ENCODE measurements at places on chromosomes 2 and 18.

DNA sequence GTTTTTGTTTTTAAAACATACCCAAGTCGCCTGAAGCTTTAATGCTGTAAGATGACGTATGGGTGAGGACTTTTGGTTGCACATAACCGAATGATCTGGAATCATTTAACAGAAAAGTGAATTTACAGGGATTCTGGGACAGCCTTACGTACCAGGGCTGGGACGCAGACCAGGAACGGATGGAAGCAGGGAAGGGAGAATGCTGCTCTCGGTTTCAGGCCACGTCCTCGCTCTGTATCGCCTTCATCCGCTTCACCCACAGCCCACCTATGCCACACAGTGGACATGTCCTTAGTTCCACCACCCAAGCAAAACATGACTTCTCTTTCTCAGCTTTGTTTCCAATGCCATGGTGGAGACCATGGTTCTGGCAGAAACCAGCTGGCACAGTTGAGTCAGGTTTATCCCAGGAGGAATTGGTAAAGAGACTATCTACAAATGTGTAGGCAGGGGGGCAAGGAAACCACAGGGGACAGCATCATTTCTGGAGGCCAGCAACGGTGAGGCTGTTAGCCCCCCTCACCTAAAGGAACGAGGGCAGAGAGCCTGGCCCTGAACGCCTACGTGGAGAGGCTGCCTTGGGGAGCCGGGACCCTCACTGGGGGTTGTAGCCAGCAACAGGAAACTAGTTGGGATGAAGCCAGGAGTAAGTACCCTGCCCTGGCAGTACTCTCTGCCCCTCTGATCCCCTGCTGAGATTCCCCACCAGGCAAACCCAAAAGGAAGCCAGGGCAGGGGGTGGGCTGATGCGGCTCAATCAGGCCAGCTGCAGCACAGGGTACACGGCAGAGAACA is 132.5 kb downstream of the NDUFA10 start:
- no peak for DNase-seq

GRCh38 chr18:36128530-36128870 is 640 bp downstream of the SLC39A6 start:
- no peak for DNase-seq

DNA sequence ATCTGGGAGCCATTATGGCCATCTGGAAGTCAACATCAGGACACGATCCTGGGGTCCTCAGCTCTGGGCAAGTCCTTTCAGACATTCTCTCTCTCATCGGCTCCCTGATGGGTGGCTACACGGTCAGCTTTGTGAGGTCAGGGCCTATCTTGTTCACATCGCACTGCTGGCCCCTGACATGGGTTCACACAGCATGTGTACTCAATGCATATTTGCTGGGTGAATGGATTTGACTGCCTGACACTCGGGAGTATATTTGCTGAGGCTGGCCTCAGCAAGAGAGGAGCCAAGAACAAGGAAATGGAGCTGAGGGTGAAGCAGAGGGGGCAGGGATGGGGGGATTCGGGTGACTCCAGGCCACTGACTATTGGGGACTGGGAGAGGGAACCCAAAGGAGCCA is 50.5 kb downstream of the SLC4A5 start:
- no peak for DNase-seq

- DNase-seq = no peak
These were observed 86.7 kb downstream of the LYPD6B start for GRCh38 chr2:149125031-149125725.

DNA sequence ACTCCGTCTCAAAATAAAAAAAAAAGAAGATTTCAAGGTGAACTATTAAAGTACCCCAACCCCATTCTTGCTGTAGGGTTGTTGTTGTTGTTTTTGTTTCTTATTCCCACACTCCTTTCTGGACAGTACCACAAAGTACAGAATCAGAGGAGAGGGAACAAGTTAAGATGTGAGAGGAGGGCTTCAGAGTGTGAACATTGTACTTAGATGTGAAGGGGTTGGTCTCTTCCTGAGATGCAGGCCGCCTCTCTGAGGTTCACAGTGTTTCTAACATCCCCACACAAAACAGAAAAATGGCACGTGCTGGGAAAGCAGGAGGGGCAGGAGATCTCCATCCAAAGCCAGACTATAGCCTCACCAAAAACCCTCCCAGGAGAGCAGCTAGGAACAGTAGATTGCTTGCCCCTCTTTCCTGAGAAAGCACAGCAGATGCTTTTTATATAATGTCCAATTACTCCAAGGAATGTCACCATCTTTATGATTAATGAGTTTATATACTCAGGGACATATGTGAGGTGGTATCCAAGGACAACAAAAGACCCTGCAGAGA is 22.6 kb downstream of the ADD2 start:
- DNase-seq = no peak

DNA sequence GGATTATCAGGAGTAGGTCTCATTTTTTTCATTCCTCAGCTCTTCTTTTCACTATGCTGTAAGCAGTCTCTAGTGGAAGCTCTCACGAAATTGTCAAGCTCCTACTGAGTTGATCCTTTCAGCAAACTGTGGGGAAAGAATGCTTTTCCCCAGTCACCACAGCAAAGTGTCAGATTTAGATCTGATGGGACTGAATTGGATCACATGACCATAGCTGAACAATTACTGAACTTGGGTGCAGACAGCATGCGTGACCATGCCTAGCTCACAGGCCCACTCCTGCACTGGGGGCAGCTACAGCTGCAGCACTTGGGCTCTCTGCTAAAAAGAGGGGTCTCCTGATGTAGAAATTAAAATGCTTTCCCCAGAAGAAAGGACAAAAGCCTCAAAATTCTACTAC is 3.1 kb downstream of the ARHGAP15 start:
- DNase-seq = no peak

- DNase-seq = no peak
These were observed 45.5 kb downstream of the OSR1 start for GRCh38 chr2:19312949-19313348.

DNA sequence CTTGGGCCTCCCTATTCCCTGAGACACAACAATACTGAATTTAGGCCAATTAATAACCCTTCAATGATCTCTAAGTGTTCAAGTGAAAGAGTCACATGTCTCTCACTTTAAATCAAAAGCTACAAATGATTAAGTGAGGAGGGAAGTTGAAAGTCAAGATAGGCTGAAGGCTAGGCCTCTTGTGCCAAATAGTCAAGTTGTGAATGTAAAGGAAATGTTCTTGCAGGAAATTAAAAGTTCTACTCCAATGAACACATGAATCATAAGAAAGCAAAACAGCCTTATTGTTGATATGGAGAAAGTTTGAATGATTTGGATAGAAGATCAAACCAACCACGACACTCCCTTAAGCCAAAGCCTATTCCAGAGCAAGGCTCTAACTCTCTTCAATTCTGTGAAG is 286.9 kb downstream of the MEIS1 start:
- no peak for DNase-seq

DNA sequence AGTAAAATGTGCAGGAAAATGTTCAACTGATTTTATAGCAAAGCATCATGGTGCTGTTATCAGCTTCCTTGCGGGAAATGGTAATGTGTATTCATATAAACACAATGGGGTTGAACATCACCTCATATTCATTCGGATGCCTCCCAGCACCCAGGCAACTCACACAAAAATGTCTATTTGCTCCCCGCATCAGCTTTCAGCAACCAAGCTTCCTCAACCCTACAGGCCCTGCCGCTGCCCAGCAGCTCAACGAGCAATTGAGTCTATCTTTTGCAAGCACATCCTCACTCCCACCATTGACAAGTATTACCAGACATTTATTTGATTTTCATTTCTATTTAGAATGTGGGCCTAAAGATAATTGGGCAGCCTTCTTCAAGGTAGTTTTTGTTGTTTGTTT is 2161.4 kb upstream of the PIK3C3 start:
- DNase-seq = no peak

DNA sequence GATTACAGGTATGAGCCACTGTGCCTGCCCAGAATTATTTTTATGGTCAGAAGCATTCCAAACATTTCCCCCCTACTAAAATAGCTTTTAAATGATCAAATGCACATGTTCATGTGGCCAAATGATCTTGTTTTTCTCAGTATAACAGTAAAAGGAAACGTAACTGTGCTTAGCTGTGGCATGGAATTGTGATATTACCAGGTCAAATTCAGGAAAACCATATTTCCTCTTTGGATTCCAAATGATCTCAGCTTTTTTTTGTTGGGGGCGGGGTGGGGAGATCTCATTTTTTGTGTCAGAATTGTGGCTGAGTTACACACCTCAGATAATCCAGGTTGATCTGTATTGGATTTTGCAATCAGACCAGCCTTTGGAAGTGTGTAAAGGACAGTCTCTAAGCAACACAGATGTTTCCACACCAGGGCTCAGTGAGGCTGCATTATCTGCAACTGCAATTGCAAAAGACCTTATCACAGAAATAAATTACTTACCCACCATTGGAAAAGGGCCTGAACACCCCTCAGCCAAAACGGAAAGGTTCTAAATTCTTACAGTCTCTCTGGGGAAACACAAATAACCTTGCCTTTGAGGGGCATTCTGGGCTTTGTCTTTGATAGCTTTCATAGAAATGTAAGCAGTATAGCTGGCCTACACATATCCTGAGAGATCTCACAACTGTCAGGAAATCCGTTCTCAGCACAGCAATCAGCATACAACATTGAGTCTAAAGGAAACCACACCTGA is 8.4 kb downstream of the CASP10 start:
- peak; percentile 11 for DNase-seq

DNA sequence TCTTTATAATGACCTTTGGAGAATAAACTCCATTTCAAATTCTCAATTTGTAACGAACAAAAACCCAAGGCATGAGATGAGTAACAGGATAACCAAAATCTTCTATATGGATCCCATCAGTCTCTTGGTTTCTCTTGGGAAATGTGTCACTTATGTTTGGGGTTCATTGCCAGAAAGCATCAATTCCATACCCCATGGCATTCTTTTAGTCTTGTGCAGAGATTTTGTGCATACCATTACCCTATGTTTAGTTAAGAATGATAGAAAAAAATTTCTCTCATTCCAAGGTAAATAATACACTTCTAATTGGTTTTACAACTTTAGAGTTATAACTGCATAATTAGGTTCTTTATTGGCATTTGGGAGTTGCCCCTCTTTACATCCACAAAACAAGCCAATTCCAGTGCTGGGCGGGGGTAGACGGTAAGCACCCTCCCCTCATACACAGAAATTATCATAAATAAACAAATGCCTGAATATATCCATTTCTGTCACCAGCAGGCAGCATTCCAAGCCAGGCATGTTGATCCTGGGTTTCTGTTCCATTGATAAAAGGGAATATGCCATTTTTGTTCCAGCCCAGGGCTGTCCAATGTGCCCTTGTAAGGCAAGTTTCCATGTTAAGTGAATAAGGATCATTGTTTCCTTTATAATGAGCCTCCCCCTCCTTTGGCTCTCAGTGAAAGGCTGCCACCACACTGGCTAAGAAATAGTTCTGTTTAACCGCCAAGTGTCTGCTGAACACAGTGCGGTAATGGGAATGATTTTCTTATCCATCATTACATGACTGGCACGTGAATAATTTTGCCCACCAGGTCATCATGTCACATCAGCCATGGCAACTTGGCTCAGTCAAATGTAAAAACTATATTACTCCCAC is 680.1 kb upstream of the ZEB2 start:
- no peak for DNase-seq

- peak; percentile 79 for DNase-seq
These were observed at the start of gene RMC1 for GRCh38 chr18:23503038-23503962. Gene RMC1, plus strand, starts transcription at chr18:23503511. Its CDS starts 108 bp downstream, at chr18:23503619.
